ENCODE measurements at places on chromosomes 4 and X.

- no peak for DNase-seq
These were observed 30.9 kb upstream of the HHIP start for GRCh38 chr4:144614850-144615585.

DNA sequence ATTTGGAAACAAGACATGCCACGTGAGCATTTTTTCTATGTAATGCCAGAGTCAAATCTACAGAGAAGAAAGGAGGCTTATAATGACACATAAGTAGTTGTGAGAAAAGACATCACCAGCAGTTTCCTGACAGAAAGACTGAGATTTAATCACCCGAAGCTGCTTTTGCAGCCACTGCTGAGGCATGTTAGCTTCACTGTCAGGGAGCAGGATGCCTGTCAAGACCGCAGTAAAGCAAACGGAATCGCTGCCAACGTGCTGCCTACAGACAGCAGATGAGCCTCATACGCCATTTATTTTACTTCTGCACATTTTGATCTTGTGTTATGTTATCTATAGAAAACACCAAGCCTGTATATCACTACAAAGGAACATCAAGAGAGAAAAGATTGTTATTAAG lies 68.7 kb upstream of the NDST3 start:
- no peak for DNase-seq

DNA sequence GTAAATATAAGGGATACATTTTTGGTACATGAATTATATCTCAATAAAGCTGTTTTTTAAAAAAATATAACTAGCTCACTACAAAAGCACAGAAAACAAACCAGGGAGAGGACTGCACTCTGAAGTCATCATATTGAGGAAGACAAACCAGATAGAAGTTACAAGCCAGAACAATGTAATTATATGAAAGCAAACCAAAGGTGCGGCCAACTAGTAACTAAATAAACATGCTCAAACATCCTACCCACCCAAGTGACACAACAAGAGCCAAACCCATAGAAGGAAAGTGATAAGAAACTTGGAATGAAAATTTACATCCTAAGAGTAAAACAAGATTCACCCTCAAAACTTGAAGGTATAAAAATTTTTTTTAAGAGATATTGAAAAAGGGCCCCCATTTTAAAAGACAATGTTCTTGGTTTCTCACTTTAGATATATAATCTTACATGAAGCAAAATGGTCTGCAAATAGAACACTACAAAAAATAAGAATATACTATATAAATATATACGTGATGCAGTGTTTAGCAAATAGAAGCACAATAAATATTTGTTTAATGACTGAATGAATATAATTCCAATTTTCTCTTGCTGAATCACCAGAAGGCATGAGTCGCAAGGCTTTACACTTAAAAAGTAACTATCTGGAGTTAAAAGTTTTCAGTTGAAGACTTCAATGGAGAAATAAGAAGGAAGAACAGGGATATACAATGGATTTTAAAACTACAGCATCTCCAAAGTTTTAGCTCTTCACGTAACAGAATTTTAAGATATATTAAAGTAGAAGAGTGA lies 4.0 kb upstream of the SH3D19 start:
- DNase-seq = no peak

- DNase-seq = no peak
These were observed 132.7 kb downstream of the CPZ start for GRCh38 chr4:8725071-8725841.

DNA sequence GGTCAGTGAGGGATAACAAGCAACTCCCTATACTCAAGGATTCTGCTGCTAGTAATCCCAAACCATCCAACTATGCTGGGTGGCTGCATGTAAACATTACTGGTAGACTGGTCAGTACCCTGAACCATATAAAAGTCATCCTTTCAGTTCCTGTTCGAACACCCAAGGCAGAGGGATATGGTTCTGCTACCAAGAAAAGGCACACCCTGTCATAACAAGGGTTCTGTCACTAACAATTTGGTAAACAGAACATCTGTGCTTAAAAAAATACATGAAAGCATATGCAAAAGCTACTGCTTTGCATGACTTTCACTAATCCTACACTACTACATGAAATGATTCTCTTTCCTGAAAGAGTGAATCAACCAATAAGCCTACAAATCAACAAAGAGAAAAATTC lies 76.8 kb upstream of the MCF2 start:
- DNase-seq = no peak

DNA sequence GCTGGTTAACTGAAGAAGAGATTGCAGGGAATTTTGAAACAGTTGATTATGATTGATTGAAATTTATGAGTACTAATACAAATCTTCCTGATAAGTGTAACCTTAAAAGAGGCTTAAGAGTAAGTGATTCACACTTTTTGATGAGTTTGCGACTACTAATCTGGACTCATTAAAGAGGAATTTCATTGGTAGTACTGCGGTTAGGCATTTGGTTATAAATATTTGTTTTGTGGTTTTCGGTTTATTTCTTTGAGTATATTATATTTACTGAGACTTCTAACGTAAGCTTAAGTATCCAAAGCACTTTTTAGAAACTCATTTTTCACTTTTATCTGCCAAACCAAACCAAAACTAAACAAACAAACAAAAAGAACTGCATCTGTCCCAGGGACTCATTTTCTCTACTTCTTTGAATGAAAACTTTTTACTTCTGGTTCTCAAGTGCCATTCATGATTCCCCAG lies 20.7 kb downstream of the SLIT2 start:
- no peak for DNase-seq

- DNase-seq = no peak
These were observed 370.7 kb downstream of the FBXW7 start for GRCh38 chr4:152165146-152165545.

Measured in Kasumi-1 (cell line).